ENCODE measurements at places on chromosomes 11 and 22. TPM values are rescaled to one million over a fixed set of nuclear protein-coding genes. Genes with fewer than 3 reads are reported as not detected.

DNA sequence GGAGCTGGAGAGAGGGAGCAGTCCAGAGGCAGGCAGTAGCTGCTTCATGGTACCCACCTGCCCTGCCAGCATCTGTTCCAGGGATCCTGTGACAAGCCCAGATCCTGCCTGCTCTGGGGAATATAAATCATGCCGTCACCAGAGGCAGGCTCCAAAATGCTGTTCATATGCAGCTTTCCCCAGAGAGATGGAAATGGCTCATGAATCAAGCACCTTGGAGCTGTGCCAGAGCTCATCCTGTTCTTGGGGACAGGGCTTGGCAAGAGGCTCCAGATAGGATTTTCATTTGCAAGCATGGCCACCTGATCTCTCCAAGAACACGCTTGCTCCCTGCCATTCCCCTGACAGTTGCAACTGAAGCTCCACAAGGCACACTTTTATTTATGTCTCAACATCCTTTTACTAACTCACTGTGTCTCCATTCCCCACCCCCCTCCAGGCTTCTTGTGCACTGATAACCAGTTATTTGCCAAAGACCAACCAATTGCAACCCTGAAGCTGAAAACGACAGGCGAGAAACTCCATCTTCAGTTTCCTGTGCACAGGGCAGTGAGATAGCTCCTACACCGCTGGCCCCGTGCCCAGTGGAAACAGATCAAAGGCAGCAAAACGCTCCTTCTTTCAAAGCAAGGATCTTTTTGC, 115.8 kb upstream of the PITPNB start:
- peak overlapping the region; percentile 0 for H3K27ac ChIP-seq
- H3K4me3 ChIP-seq: no peak overlapping the region
- H3K4me1 ChIP-seq: peaks cover 41% of the 10 kb centered on the region
- no peaks in the 10 kb centered on the region for H3K36me3 ChIP-seq

DNA sequence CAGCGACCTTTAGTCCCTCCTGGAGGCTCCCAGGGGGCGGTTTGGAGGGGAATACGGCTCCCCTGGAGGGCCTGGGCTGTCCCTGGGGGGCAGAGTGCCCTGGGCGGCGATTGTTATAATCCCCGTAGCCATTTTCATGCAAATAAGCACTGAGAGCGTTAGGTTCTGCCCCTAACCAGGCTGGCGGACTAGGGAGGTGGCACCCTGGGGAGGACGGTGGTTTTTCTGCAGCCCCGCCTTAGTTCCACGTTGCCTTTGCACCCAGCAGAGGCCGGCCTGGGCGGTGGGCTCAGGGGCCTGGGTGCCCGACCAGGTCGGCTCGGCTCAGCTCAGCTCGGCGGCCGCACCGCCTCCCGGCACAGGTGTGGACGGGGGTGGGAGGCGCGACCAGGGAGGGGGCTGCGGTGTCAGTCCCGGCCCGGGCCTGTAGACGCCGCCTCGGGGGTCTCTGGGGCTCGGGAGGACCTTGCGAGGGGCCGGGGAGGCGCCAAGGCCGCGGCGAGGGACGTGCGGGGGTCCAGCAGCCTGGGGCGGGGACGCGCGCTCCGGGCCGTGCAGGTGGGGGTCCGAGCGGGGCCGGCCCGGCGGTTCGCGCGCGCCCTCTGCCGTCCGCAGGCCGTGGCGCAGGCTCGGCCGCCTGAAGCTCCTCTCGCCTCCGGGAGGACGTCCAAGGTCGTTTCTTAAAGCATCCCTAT, 2.3 kb upstream of the DUSP8 start:
- H3K27ac ChIP-seq: no peak overlapping the region
- peaks cover 5% of the 10 kb centered on the region for H3K4me1 ChIP-seq
- peak; percentile 40 for DNase-seq
- H3K27me3 ChIP-seq: peaks cover 16% of the 10 kb centered on the region
- no peaks in the 10 kb centered on the region for H3K36me3 ChIP-seq

DNA sequence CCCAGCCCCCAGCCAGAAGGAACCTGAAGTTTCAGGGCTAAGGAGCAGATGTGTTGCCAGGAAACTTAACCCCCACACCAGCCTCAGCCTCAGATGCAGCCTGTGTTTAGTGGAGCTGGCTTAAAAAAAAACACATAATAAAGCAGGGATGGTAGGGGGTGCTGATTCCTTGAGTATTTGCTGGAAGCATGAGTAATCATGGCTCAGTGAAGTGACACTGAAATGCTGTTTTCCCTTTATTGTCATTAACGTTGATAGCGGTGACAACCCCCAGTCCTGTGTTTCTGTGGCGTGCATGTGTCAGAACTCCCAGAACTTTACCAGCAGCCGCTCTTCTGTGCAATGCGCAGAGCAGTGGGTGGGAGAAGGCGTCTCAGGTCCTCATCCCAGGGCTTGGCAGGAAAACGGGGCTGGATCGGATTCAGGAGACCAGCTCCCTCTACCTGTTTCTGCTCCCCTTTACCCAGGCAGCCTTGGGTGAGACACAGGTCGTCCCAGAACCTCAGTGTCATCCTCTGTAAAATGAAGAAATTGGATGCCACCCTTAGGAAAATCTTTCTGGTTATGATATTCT, 1282.1 kb downstream of the TBC1D22A start:
- H3K4me3 ChIP-seq: no peak overlapping the region
- no peaks in the 10 kb centered on the region for H3K27me3 ChIP-seq

The MPPED1 gene
- not detected for total RNA-seq

The NRXN2 gene
- not detected for total RNA-seq

DNA sequence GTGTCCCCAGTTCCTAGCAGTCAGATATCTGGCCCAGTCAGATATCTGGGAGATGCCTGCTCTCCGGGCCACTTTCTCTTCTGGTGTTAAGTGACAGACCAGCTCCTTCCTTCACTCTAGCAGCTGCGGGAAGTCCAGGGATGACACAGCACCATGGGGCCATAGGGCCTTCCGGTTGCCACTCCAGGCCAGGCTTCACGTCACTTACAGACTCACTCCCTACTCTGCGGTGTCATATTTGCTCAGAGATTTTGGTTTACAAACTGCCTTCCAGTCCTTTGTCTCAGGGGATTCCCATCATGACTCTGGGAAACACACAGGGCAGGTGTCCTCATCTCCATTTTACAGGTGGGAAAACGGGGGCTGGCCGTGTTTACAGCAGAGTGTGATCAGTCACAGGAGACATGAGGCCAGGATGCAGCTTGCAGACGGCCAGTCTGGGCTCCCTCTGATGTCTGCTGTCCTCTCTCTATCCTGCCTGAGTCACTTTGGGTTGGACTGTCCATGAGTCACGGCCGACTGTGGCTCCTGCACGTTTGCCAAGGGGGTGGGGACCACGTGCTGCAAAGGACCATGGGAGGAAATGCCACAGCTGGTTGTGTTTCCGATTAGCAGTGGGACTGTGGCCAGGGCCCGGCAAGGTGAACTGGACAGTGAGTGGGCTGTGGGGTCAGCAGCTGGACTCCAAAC, 8.2 kb upstream of the TBC1D22A start:
- no peaks in the 10 kb centered on the region for H3K36me3 ChIP-seq
- H3K27me3 ChIP-seq: no peaks in the 10 kb centered on the region
- peak; percentile 99 for DNase-seq
- peaks cover 52% of the 10 kb centered on the region for H3K4me1 ChIP-seq

DNA sequence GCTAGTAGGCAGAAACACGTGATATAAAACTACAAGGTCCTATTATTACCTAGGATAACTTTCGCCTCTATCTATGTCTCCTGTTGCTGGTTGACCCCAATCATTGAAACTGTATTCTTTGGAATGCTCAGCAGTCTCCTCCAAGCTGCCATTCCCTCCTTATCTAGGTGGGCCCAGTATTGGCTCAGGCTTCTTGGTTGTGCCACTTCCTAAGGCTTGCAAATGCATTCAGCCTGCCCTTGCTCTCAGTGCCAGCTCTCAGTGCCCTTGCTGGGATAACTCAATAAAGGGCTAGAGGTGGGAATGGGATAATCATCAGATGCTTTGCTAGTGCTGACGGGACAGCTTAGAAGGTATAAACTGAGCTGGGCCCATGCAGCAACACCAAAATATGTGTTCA, 13.6 kb downstream of the CD44 start:
- H3K27ac ChIP-seq: no peak overlapping the region
- no peak overlapping the region for H3K4me3 ChIP-seq
- no peaks in the 10 kb centered on the region for H3K27me3 ChIP-seq
- DNase-seq: no peak
- H3K36me3 ChIP-seq: no peaks in the 10 kb centered on the region
- peaks cover 2% of the 10 kb centered on the region for H3K4me1 ChIP-seq

DNA sequence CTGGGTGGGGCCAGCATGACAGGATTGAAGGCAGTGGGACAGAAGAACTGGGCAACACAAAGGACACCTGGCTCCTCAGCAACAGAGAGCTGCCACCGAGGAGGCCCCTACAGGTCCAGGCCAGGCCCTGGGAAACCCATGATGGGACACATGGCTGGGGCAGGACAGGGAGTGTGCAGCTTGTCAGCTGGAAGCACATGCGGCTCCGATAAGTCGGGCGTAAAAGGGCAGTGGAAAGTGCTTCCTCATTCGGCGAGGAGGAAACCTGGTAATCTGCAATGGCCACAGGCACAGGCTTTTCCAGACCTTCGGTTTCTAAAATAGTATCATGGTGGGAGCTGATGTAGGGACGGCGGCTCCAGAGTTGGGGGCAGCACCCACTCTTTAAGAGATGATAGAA, 16.5 kb downstream of the GNAZ start:
- H3K27ac ChIP-seq: no peak overlapping the region
- no peaks in the 10 kb centered on the region for H3K27me3 ChIP-seq
- no peaks in the 10 kb centered on the region for H3K36me3 ChIP-seq
- no peaks in the 10 kb centered on the region for H3K4me1 ChIP-seq

- no peaks in the 10 kb centered on the region for H3K27me3 ChIP-seq
- H3K4me1 ChIP-seq: peaks cover 4% of the 10 kb centered on the region
- no peak overlapping the region for H3K4me3 ChIP-seq
- H3K27ac ChIP-seq: no peak overlapping the region
- no peak for DNase-seq
- no peaks in the 10 kb centered on the region for H3K36me3 ChIP-seq
Measured at GRCh38 chr22:28771195-28771791, 1.2 kb upstream of the CCDC117 start.

- H3K4me3 ChIP-seq: no peak overlapping the region
- H3K4me1 ChIP-seq: peaks cover 13% of the 10 kb centered on the region
- H3K27ac ChIP-seq: no peak overlapping the region
Measured at GRCh38 chr11:65722261-65722660, 1.7 kb upstream of the RNASEH2C start.

DNA sequence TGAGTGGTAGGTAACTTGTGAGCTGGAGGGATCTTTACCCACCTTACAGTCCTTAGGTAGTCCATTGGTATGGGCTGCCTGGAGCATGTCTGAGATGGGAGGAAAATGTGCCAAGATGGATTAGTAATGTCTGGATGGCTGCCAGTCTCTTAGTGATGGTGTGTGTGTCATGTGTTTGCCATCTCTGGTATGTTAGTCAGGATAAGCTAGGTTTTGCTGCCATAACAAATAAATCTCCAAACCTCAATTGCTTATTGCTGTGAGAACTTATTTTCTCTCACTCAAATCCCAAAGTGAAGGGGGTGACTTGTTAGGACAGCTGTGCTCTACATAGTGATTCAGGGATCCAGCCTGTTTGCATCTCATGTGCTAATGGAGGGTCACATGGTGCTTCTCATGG, 40.9 kb upstream of the MYEOV start:
- no peaks in the 10 kb centered on the region for H3K4me1 ChIP-seq
- no peak for DNase-seq
- H3K4me3 ChIP-seq: no peak overlapping the region
- no peak overlapping the region for H3K27ac ChIP-seq
- no peaks in the 10 kb centered on the region for H3K36me3 ChIP-seq

- H3K4me3 ChIP-seq: no peak overlapping the region
- H3K4me1 ChIP-seq: peaks cover 15% of the 10 kb centered on the region
- DNase-seq: peak; percentile 73
- H3K27ac ChIP-seq: peak overlapping the region; percentile 59
- H3K27me3 ChIP-seq: no peaks in the 10 kb centered on the region
Measured at GRCh38 chr22:31829505-31829904, 75.7 kb downstream of the DEPDC5 start.

The THRSP gene
- not detected for total RNA-seq

- no peak overlapping the region for H3K4me3 ChIP-seq
- peak; percentile 71 for DNase-seq
- no peaks in the 10 kb centered on the region for H3K36me3 ChIP-seq
Measured at GRCh38 chr11:64652586-64653387, 61.8 kb downstream of the SLC22A12 start.

DNA sequence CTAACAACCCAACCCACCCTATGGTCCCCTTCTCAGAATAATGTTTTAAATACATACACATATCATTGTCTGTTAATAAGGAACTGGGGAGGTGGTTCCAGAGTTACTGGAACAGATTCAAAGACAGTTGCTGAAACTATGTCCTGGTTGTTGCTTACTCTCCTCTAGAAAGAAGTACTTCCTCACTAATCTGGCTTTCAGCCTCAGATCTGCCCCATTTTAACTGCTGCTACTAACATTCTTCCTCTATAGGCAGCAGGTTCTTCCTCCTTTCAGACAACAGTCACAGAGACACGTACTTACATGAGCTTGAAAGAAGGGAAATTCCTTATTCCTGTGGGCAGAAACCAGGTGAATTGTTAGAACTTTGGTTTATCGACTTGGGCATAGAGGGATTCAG, 8.1 kb upstream of the NEU3 start:
- peaks cover 11% of the 10 kb centered on the region for H3K36me3 ChIP-seq
- no peak overlapping the region for H3K27ac ChIP-seq
- H3K27me3 ChIP-seq: no peaks in the 10 kb centered on the region
- peak; percentile 14 for DNase-seq
- no peaks in the 10 kb centered on the region for H3K4me1 ChIP-seq
- H3K4me3 ChIP-seq: no peak overlapping the region

GRCh38 chr11:9081153-9081552, 10.2 kb downstream of the SCUBE2 start:
- no peaks in the 10 kb centered on the region for H3K36me3 ChIP-seq
- H3K4me3 ChIP-seq: no peak overlapping the region
- no peak overlapping the region for H3K27ac ChIP-seq
- no peak for DNase-seq

DNA sequence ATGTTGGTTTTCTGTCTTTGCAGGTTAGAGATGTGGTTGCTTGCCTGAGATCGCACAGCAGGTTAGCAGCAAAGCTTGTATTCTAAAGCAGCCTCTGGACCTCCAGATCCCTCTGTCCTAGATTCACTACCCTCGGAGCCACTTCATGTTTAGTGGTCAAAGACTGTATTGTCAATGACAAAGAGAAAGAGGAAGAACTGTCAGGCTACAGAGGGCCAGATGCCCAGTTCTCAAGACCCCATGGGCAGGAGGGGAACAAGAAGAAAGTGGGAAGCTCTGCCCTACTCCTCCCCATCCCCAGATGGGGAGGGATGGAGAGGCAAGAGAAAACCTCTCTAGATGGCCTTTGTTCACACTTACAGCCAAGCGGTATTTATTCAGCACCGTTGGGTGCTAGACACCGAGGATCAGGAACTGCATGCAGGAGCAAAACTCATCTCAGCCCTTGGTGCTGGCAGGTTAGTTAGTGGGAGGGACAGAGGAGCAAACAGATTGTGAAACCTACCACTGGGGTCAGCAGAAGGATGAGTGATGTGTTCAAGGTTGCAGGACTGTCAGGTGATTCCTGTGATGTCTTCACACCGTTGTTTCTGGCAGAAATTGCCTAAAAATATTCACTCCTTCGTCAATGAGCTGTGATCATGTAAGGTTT, 38.3 kb upstream of the PTPRJ start:
- H3K27ac ChIP-seq: no peak overlapping the region
- no peak for DNase-seq
- no peak overlapping the region for H3K4me3 ChIP-seq
- H3K27me3 ChIP-seq: no peaks in the 10 kb centered on the region

The KRTAP5-1 gene
- total RNA-seq: not detected

The MLC1 gene
- total RNA-seq: not detected

The ENTHD1 gene
- total RNA-seq: not detected

The SORL1 gene
- 0.31 TPM for total RNA-seq

GRCh38 chr11:65448418-65449105, 26.0 kb downstream of the NEAT1 start:
- H3K4me1 ChIP-seq: no peaks in the 10 kb centered on the region
- no peak overlapping the region for H3K4me3 ChIP-seq
- peak; percentile 37 for DNase-seq
- H3K27me3 ChIP-seq: no peaks in the 10 kb centered on the region
- H3K36me3 ChIP-seq: peaks cover 4% of the 10 kb centered on the region
- H3K27ac ChIP-seq: no peak overlapping the region
